ENCODE measurements at places on chromosomes 13 and 19. TPM values are rescaled to one million over a fixed set of nuclear protein-coding genes. Genes with fewer than 3 reads are reported as not detected.

DNA sequence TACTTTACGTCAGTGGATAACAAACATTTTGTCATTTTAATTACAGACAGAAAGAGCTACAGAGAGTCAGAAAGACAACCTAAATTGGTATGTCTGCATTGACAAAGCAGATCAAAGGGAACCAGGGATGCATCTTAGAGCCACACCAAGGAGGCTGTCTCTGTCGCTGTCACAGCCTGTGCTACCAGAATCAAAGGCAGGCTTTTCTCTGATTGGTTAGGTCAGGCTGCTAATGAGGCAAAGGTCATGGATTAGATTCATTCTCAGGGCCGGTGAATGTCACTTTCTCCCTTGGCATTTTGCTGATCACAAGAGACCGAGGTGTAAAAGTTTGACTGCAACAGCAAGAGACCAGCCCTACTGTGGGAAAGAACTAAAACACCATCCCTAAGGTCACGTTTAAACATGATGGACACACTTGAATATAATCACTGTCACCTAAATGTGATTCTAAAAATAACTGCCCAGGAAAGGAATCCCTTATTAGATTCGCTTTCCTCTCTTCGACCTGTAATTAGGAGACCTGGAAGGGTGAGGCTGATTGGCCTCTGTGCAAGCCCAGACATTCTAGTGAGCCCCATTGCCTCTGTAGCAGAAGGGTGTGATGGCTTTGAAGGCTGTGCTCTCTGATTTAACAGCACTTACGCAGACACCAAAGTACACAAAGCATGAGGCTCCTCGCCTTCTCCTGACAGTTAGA lies 314.4 kb upstream of the NBEA start:
- H3K36me3 ChIP-seq: no peaks in the 10 kb centered on the region
- no peaks in the 10 kb centered on the region for H3K27me3 ChIP-seq
- no peak for DNase-seq
- H3K4me1 ChIP-seq: no peaks in the 10 kb centered on the region

DNA sequence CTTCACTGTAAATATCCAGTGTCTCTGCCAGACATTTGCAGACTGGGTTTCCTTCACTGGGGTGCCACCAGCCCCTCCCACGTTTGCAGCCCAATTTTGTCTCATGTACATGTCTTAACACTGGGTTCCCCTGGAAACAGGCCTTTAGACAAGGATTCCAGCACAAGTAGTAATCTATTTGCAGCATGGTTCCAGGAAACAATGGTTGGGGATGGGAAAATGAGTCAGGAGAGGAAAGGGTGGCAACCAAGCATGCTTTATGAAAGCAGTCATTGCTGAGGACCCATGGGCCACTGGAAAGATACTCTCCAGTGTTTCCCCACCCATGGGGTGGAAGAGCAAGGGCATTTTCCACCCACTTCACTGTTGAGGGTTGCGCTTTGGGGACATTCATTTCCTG lies 53.6 kb upstream of the FARP1 start:
- no peaks in the 10 kb centered on the region for H3K36me3 ChIP-seq
- H3K4me1 ChIP-seq: no peaks in the 10 kb centered on the region
- H3K27me3 ChIP-seq: no peaks in the 10 kb centered on the region

PGLYRP2 gene
- polyA plus RNA-seq: not detected

WDFY2 gene
- polyA plus RNA-seq: 4.6 TPM

ZNF90 gene
- 1.4 TPM for polyA plus RNA-seq

DNA sequence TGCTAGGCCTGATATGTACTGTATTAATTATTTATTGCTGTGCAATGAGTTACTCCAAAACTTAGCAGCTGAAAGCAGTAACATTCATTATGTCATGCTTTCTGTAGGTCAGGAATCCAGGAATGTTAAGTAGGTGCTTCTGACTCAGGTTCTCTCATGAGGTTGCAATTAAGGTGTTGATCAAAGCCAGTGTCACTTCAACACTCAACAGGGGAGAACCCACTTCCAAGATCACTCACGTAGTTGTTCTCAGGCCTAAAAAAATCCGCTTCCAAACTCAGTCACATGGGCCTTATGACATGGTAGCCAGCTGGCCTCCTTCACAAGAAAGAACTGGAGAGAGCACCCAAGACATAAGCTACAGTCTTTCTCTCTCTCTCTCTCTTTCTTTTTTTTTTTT lies 211.1 kb upstream of the NBEA start:
- H3K4me1 ChIP-seq: no peaks in the 10 kb centered on the region
- H3K27me3 ChIP-seq: no peaks in the 10 kb centered on the region
- DNase-seq: no peak
- no peaks in the 10 kb centered on the region for H3K36me3 ChIP-seq
- no peak overlapping the region for H3K4me3 ChIP-seq
- no peak overlapping the region for H3K27ac ChIP-seq

GRCh38 chr19:18863843-18864362 lies 32.1 kb downstream of the CERS1 start:
- no peak overlapping the region for H3K4me3 ChIP-seq
- H3K27ac ChIP-seq: no peak overlapping the region
- DNase-seq: no peak
- peaks cover 99% of the 10 kb centered on the region for H3K36me3 ChIP-seq

- H3K4me3 ChIP-seq: no peak overlapping the region
- H3K27ac ChIP-seq: no peak overlapping the region
- H3K36me3 ChIP-seq: no peaks in the 10 kb centered on the region
Measured at GRCh38 chr19:56170261-56170660, 5.5 kb upstream of the GALP start.

DNA sequence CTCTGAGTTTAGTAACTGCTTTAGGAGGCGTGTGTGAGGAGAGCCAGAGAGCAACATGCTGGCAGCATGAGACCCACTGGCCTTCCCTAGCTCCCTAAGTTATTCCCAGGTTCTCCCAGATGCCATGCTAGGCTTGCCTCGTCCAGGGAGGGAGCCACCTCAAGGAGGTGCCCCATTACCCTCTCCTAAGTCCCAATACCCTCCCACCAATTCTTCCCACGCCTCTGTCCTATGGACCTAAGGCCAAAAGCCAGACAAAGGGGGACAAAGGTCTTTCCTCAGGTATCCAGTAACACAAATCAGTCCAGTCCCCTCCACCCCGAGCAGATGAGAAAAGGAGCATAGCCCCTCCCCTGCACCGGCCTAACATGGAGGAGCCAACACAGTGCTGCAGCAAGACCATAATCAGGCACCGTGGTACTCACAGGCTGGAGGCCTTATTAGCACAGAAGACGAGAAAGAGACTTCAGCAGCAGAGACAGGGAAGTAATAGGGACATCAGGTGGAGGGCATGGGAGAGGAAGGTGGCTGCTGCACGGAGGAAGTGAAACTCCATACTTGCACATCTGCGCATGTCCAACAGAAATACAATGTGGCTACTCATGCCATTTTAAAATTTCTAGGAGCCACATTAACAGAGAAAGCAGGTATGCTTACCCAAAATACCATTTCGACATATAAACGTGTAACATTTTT lies 46.3 kb downstream of the BRD4 start:
- DNase-seq: no peak
- H3K4me1 ChIP-seq: peaks cover 95% of the 10 kb centered on the region
- H3K27ac ChIP-seq: no peak overlapping the region
- H3K27me3 ChIP-seq: no peaks in the 10 kb centered on the region
- no peak overlapping the region for H3K4me3 ChIP-seq

DNA sequence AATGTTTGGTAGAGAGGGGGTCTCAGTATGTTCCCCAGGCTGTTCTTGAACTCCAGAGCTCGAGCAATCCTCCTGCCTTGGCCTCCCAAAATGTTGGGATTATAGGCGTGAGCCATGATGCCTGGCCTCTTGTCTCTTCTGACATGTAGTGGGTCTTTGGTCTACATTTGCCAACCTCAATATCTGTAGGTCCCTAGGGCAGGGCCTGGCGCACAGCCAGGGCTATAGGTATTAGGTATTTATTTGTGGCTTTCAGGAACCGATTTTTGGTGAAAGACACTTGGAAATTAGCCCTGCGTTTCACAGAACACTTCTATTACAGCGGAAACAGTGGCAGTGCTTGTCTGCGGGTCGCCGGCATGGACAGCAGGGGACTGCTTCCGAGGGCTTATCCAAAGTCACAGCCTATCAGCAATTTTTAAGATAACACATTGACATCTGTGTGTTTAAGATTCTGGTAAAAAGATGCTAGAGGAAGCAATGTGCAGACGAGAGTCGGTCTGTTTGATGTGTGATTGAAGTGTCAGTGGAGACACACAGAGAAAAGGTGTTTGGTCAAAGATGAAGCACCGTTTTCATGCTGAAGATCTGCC lies 14.5 kb downstream of the ZNF536 start:
- H3K27ac ChIP-seq: no peak overlapping the region
- DNase-seq: no peak
- no peaks in the 10 kb centered on the region for H3K36me3 ChIP-seq
- no peaks in the 10 kb centered on the region for H3K4me1 ChIP-seq

DNA sequence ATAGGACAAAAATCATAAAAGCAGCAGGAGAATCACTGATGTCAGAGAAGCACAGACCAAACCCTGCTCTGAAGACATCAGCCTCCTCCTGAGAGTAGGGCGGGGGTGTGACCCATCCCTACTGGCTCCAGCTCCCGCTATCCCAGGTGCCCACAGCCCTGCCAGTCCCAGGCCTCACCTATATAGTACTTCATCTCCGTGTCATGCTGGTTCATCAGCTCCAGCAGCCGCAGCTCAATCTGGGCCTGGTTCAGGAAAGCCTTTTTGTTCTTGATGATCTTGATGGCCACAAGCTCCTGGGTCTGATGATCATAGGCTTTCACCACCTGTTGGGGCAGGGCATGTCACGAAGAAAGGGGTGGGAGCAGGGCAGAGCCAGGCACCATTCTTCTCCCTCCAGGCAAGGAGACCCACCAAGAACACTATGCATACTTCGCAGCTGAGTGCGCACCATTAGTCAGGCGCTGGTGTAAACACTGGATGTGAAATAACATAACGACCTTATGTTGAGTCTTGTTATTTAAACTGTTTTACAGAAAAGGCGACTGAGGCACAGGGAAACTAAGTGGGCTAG lies 4.2 kb downstream of the DYRK1B start:
- no peak overlapping the region for H3K27ac ChIP-seq
- DNase-seq: no peak
- H3K4me1 ChIP-seq: peaks cover 35% of the 10 kb centered on the region
- peaks cover 72% of the 10 kb centered on the region for H3K36me3 ChIP-seq

DNA sequence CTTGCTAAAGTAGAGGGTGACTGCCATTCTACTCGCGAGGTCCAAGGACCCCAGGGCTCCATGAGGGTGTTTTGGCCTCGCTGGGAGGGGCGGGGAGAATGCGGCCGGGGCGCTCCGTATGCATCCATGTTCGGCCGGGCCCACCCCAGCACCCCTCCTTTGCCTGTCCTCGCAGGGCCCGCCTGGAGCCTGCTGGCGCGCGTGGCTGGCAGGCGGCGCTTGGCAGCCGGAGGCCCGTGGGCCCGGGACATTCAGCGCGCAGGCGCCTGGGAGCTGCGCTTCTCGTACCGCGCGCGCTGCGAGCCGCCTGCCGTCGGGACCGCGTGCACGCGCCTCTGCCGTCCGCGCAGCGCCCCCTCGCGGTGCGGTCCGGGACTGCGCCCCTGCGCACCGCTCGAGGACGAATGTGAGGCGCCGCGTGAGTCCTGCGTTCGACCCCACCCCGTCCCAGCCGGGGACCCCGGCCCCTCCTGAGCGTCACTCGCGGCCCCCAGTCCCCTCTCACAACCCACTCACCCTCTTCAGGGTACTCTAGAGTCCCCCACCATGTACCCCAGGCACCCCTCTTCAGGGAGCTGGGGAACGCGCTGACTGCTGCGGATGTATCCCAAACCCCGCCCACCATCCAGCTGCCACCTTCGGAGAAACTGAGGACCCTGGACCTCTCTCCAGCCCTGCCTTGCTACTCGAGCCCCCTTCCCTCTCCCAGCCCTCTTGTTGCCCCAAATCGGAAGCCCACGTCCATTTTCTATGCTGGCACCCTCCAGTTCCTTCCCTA lies 4.1 kb downstream of the DLL3 start:
- peaks cover 83% of the 10 kb centered on the region for H3K27me3 ChIP-seq
- H3K36me3 ChIP-seq: no peaks in the 10 kb centered on the region
- peak; percentile 62 for DNase-seq

ZIC2 gene
- polyA plus RNA-seq: not detected

PSG1 gene
- polyA plus RNA-seq: not detected

IZUMO1 gene
- 0.62 TPM for polyA plus RNA-seq

DNA sequence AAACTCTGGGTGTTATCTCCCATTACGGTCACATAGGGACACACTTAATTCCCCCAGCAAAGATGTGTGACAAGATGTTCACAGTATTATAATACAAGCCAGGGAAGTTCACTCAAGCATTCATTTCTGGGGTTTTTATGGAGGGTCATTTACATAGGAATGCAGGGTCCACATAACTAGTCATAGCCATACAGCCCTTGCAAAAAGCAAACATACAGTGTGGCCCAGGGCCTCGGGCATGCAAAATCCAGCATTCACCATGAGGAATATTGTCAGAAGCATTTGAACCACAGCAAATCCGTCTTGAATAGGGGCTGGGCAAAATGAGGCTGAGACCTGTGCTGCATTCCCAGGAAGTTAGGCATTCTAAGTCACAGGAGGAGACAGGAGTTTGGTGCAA lies 13.0 kb upstream of the ZNF460 start:
- no peaks in the 10 kb centered on the region for H3K27me3 ChIP-seq
- no peak overlapping the region for H3K4me3 ChIP-seq
- DNase-seq: no peak
- H3K36me3 ChIP-seq: peaks cover 12% of the 10 kb centered on the region
- H3K27ac ChIP-seq: no peak overlapping the region
- H3K4me1 ChIP-seq: no peaks in the 10 kb centered on the region

GRCh38 chr13:43555667-43556066 lies 231.1 kb downstream of the ENOX1 start:
- no peak for DNase-seq
- no peak overlapping the region for H3K27ac ChIP-seq
- no peak overlapping the region for H3K4me3 ChIP-seq

GRCh38 chr13:105634059-105634458 lies 901.4 kb downstream of the EFNB2 start:
- no peak for DNase-seq
- no peak overlapping the region for H3K4me3 ChIP-seq
- no peak overlapping the region for H3K27ac ChIP-seq
- H3K27me3 ChIP-seq: no peaks in the 10 kb centered on the region
- no peaks in the 10 kb centered on the region for H3K4me1 ChIP-seq

DNA sequence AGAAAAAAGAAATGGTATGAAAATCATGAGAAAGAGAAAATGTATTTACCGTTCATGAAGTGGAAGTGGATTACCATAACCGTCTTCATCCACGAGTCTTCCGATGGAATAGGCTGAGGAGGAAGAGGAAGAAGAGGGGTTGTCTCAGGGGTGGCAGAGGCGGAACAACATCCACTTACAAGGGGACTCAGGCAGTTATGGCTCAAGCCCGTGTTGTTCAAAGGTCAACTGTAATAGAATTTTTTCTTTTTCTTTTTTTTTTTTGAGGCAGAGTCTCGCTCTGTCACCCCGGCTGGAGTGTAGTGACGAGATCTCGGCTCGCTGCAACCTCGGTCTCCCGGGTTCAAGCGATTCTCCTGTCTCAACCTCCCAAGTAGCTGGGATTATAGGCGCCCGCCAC lies 16.9 kb upstream of the ADGRL1 start:
- H3K27ac ChIP-seq: no peak overlapping the region
- no peak for DNase-seq
- H3K4me1 ChIP-seq: peaks cover 10% of the 10 kb centered on the region
- no peak overlapping the region for H3K4me3 ChIP-seq
- H3K27me3 ChIP-seq: no peaks in the 10 kb centered on the region

All from stomach (tissue), 19 donors.